MCF 10A (cell line): ENCODE measurements at places on chromosomes 6 and 20.

GRCh38 chr6:2222275-2222842, 23.0 kb downstream of the GMDS start:
- peak; percentile 35 for DNase-seq

- DNase-seq, result no peak
Observed at GRCh38 chr20:34883087-34883688, 6.8 kb downstream of the ACSS2 start.

- DNase-seq, result peak; percentile 38
Observed at GRCh38 chr6:135938576-135939207, 87.2 kb downstream of the PDE7B start.

DNA sequence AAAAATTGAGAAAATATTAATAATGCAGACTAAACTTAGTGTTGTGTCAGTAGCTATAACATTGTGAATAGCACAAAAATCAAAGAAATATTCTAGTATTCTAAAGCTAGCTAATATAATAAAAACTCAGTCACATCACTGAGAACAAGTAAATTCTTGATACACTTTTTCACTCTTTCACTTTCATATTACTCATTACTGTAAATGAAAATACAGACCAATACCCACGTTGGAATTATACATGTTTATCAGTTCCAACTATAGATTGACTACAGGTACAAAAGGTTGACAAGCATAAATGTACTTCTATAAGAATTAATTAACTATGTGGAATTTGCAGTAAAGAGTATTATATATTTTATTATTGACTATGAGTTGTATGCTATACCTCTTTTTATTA, 1043.4 kb upstream of the FLRT3 start:
- no peak for DNase-seq

DNA sequence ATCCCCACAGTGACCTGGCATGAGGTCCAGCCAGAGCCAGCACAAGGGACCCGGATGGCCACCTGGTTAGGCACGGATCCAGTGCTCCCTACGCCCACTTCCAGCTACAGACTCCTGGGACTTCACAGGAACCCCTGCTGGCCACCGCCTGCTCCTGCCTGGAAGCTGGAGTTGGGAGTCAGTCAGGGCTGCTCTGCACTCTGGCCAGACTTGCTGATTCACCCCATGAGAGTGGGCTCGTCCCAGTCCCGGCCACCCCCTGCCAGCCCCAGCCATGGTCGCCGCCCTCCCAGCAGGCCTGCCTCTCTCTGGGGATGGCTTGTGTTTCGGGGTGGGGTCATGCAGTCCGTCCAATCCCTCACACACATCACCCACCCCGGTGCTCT, 125.8 kb downstream of the DLL1 start:
- no peak for DNase-seq

DNA sequence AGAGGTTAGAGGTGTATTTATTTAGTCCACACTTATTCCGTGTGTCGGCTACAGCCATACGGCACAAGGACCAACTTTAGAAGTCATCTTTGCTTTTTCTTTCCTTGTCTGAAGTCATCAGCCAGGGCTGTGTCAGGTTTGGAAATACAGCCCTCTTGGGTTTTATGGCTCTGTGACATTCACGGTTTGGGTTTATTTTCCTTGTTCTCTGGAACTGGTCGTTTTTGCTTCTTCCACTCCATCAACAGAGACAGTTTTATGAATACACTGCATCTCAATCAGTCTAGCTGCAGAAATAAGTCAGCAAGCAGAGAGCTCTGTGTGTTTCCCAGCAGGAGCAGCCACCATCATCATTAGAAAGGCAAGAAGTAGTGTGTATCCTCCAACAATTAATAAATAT, 132.5 kb downstream of the TBC1D7 start:
- no peak for DNase-seq

GRCh38 chr6:112881828-112882780, 535.0 kb downstream of the RFPL4B start:
- DNase-seq, result no peak

- DNase-seq, result no peak
Observed at GRCh38 chr20:24695529-24696225, 226.2 kb downstream of the SYNDIG1 start.

DNA sequence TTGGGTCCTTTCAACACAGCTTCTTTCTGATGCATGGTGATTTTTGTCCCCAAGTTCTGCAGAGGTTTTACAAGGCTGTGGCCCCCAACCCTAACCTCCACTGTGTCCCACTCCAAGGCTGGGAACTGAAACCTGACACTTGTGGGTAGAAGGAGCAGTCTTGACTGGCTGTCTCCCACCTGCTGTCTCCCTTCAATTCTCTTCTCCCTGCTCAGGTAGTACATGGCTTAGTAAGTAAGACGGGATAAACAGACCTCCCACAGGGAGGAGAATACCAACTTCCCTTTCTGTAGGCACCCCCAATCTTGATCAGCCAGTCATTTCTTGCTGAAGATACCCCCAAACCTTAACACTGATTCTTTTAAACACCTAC, 25.0 kb downstream of the TGM6 start:
- no peak for DNase-seq

- DNase-seq, result no peak
Observed at GRCh38 chr6:118546164-118546879, 1.8 kb upstream of the PLN start.

DNA sequence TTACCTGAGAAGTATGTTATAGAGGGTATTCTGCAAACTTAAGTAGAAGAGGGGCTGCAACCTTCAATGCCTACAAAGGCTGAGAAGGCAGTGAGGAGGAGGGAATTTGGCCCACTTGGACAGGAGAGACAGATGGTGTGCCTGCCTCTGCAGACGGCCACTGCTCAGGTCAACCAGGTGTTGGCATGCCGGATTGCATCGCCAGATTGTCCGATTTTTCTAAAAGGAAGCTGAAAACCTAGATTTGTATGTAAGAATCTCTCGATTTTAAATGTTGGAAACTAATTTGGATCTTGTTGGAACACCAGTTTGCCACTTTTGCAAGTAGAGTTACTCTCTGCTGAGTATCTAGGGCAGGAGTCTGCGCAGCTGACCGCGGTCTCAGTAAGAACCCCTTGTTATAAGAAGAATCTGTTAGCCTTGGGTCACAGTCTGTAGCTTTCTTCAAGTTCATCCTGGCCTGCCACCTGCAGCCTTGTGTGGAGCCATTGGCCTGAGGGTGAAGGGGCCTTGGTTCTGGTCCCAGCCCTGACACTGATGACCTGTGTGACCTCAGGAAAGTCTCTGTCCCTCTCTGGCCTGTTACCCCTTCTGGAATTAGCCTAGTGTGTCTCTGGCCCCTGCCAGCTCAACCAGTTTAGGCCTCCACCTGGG, 54.4 kb downstream of the TGM2 start:
- no peak for DNase-seq

- DNase-seq, result no peak
Observed at GRCh38 chr6:34146021-34146782, at the start of gene GRM4. TSS of gene GRM4 (minus strand) at chr6:34146087. CDS start at chr6:34133496, 12,591 bp downstream.

DNA sequence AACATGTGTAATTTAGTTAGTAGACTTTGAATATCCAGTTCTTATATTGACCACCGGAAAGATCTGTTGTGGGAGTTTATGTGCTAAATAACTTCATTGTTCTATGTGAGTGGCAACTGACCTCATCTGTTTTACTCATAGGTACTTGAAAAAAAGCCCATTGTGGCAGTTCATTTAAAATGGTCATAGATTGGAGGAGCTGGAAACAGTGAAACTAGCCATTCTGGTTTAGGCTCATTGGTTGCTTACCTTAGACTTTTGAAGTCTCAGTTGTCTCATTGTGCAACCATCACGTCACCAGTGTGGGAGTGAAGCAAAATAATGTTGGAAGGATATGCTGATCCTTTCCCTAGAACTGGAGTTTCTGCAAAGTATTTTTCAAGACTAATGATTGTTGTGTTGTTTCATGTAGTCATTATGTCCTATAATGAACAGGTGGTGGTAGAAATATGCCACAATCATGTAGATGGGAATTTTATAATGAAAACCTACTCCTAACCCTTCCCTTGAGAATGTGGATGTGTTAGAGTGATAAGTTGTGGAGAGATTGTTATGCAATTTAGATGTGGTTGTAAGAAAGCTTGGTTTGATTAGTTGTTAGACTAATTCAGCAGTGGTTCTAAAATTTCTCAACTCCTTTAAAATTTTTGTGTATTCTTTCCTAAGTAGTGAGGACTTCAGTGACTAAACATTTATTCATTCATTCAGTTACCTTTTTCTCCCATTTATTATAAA, 18.3 kb downstream of the DSP start:
- peak; percentile 67 for DNase-seq

DNA sequence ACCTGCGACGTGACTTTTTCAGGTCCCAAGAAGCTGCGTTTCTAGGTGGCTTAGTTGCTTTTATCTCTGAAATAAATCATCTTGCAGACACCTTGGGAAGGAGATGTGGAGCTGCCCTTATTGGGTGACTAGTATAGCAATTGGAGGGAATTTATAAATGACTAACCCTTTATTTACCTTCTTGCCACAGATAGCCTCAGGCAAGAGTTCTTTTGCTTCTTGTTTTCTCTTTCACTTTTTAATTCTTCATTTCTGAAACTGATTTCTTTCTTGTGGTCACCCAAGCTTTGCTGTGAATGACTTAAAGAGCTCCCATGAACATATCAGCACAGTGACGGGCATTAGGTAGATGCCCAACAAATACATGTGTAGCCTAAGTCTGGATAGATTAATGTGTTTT, 3.0 kb downstream of the ADGRF4 start:
- DNase-seq, result peak; percentile 84
